Cortex of kidney (tissue), 1 donor: ENCODE measurements at places on chromosomes 13 and 19.

- no peak for DNase-seq
These were observed 1437.9 kb downstream of the EFNB2 start for GRCh38 chr13:105097521-105097920.

DNA sequence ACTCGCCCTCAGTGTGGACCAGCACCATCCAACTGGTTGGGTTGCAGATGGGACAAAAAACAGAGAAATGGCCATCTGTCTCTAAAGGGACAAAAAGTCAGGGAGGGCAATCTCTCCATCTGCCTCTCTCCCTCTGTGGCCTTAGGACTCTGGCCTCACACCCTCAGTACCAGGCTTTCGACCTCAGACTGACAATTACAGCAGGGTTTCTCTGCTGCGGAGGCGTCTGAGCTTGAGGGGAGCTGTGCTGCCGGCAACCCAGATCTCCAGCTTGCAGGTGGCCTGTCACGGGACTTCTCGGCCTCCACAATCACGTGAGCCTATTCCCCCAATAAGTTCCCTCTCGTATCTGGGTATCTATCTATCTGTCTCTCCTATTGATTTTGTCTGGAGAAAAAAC, 27.7 kb downstream of the MLLT1 start:
- DNase-seq: no peak

DNA sequence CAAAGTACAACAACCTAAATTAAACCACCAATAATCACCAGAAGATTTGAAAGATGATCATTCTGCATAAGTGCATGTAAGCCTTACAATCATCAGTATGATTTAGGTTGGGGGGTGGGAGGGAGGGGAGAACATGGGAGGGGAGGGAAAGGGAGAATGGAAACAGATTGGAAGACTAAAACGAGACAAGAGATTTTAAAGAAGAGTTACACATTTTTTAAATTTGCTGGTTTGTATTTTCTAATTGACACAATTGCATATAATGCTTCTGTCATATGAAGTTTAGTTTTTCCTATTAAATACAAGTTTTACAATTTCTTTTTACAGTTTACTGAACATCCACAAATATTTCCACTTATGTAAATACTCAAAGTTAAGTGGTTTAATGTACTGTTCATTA, 2118.9 kb downstream of the PCDH9 start:
- DNase-seq: no peak

- no peak for DNase-seq
These were observed 5.2 kb upstream of the STK24 start for GRCh38 chr13:98581971-98582702.

GRCh38 chr19:45553464-45553863, 31.1 kb downstream of the OPA3 start:
- no peak for DNase-seq
